ENCODE measurements at places on chromosomes 16 and 17.

DNA sequence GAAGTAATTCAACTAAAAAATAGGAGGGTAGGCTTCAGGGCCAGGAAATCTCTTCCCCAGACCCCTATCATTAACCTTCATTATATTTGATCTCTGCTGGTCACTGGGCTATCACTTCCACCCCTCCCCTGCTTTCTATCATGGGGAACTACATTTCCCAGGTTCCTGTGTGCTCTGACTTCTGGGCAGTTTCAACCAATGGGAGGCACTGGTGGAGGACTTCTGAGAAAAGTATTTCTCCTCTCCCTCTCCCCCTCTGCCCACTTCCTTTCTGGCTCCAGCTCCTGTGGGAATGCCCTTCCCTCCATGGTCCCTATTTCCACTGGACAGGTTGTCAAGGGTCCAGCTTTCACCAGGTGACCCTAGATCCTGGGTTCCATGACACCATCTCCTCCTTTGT lies 364.4 kb downstream of the C16orf95 start:
- DNase-seq = no peak

DNA sequence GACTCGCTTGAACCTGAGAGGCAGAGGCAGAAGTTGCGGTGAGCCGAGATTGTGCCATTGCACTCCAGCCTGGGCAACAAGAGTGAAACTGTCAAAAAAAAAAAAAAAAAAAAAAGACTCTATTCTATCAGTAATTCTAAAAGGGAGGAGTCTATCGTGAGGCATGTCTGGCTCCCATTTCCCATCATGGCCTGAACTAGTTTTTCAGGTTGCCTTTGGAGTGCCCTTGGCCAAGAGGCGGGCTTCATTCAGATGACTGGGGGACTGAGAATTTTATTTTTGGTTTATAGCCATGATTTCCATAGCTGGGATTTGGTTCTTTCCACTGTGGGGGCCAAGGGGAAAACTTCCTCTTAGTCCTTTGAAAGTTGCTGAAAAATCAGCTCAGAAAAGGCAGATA lies 3.5 kb upstream of the SNX29 start:
- no peak for DNase-seq

- DNase-seq = no peak
Observed at GRCh38 chr17:5975661-5976060, 94.5 kb upstream of the WSCD1 start.

DNA sequence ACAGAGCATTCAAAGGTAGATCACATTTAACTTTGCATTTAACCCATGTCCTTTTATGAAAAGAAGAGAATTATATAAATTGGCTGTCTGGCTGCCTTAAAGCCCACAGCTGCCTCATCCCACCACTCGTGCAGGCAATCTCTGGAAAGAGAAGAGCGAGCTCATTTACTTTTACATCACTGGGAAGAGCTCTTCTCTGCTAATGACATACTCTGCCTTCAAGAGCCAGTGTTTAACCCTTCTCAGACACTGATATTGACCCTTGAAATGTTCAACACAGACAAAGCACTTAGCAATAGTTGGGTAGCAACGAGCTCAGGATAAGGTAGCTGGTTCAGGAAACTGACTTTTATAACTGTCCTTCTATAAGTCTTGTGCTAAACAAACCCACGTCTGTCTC lies 6.8 kb downstream of the KRT38 start:
- DNase-seq = no peak

DNA sequence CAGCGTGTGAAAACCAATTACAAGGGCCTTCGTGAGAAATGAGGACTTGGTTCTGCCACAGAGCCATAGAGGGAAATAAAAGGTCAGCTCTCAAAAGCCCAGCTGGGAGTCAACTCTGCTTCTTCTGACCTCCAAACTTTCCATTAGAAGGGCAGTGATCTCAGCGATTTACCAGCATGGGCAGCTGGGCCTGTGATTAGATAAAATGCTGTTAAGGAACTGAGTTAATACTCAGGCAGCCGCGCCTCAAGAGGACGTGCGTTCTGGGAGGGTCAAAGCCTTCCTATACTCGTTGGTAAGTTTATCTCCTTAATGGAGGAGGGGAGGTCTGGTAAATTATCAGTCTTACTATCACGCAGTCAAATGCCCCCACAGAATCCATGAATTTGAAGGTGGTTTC lies 480.2 kb upstream of the ERCC4 start:
- no peak for DNase-seq

DNA sequence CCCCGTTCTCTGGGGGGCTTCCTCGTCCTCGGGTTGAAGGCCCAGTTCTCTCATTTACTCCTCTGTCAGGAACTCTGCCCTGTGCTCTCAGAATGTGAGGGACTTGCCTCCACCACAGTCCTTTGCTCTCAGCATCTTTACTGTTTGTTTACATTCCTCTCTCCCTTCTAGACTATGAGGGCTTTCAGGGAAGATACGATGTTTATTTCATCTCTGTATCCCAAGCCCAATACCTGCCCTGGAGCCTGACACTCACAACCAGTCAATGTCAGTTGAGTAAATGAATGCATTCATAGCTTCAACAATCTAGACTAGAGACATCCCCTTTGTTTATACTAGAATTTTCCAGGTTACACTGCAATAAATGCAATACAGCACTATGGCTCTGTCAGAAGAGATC lies 409.6 kb upstream of the CDH11 start:
- no peak for DNase-seq

DNA sequence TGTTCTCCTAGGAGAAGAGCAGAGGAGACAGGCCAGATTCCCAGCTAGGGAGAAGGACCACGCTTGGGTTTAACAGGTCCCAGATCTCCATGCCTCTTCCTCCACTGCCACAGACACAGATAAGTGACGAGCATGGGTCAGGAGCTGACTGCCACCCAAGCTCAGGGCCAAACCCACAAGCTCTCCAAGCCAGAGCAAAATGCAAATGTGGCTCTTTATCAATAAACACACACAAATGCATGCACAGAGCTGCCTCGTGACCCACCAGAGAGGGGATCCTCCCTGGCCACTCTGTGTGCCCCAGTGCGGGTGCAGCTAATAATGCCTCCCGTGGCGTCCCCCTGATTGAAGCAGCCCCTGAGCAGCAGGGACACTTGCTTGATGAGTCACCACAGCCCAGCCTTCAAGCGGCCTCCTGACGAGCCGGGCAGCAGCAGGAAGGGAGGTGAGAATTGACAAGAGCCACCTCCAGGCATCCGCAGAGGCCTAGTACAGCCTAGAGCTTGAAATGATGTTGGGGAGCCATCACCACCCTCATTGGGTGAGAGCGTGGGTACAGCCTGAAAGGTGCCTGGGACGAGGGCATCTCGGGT lies 143.9 kb downstream of the CCDC182 start:
- DNase-seq = no peak

DNA sequence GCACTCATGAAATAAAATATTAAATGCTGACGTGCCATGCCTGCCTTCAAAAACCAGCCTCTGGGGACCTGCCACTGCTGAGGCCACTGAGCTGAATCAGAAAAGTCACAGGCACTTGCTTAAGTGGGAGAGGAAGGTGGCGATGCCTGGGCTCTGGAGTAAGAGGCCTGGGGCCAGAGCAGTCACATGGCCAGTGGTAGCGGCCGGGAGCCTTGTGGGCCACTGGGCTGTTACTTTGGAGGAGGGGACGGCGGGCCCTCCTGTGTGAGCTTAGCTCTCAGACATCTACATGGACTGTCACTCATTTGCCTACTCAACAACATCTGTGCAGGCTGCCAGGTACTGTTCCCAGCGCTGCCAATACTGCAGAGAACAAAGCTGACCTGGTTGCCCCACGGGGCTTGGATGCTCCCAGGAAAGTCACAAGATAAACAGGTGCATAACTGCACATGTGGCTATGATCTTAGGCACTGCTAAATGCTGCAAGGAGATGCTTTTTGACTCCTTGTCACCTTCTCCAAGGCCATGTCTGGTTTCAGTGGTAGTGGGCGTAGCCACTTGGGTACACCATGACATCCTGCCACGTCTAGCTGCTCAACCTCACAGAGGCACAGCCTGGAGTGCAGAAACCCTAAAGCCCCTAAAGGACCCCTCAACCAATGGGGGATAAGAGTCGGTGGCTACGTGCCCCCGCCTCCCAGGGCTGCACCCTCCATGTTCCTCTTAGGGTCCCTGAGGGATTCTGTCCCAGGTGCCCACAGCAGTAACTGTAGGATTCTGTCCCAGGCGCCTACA lies 11.6 kb downstream of the COTL1 start:
- DNase-seq = no peak

DNA sequence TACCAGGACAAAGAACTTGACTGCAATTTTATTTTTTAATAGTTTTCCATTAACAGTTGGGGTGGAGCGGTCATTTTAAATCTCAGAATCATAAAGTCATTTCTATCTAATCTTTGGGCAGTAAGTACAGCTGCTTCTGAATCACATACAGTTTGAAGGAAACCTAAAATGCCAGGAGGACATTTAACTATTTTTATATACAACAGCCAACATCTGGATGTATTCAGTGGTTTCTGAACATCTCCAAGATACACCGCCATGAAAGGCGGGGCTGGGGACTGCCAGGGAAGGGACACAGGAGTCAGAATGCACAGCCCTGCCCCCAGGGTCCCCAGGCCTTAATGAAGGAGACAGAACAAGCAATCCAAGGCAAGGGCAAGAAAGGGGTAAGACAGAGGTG lies 392.3 kb downstream of the SLC39A11 start:
- DNase-seq = no peak

Measured in GOT3 (cell line).